ENCODE measurements at places on chromosomes 1 and 21.

- no peak for DNase-seq
Observed at GRCh38 chr1:29465755-29466154, 229.4 kb downstream of the PTPRU start.

DNA sequence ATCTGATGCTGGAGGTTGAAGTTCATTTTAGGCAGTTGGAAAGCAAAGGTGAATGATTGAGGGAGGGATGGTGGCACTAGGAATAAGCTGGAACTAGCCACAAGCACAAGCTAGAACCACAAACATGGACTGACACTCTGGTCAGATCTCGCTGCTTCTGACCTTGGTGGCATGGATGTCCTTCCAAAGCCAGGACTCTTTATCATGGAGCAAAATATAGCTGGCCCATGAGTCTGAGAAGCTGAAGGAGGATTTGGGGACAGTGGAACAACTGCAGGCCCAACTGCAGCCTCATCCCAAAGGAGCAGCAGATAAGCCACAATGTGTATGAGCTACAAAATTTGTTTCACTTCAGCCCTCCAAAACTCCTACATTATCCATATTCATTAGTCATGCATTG lies 35.5 kb downstream of the SRSF11 start:
- DNase-seq = no peak

DNA sequence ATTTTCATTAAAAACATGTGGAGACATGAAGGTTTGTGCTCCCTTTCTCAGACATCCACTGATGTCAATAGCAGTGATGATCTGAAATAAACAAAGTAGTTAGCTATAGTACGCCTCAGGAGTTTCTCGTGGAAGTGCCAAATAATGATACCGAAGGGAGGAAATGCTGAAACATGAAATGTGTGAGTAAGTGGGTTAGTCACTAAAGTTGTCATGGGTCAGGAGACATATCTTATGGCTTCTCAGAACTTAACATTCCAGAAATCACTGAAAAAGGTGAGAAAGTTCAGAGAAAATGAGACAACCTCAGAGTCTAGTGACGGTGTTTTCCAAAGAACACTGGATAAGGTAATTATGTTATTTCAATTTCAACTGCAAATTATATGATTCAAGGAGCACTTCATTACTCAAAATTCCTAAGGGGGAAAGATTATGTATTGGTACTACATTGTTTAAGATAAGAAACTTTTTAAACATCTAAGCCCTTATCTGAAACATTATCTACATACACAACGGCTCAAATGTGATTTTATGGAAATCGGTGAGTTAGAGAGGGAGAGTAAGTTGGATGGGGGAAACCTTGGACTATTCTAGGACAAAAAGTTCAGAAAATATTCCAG lies 20.6 kb downstream of the NIBAN1 start:
- no peak for DNase-seq

DNA sequence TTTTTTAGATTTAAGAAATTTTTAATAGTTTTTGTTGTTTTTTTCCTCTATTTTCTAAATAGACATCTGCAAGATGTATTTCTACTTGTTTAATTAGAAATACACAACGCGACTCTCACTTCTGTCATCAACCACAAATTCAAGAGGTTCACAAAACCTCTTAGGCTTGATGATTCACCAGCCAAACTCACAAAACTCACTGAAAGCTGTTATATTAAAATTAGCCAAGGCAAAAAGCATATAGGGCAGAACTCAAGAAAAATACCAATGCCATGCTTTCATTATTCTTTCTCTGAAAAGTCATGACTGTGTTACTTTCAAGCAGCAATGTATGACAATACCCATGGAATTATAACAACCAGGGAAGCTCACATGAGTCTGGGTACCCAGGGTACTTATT lies 487.0 kb upstream of the RGS18 start:
- DNase-seq = no peak

DNA sequence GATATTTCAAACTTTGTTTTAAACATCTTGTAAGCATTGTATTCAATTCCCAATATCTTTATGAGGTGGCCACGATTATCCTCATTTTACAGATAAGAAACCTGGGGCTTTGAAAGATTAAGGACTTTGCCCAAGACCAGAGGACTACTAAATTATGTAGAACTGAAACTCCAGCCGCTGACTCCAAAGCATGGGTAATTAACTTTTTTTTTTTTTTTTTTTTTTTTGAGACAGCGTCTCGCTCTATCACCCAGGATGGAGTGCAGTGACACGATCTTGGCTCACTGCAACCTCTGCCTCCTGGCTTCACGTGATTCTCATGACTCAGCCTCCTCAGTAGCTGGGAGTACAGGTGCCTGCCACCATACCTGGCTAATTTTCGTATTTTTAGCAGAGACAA lies 68.7 kb downstream of the ALG14 start:
- DNase-seq = no peak

DNA sequence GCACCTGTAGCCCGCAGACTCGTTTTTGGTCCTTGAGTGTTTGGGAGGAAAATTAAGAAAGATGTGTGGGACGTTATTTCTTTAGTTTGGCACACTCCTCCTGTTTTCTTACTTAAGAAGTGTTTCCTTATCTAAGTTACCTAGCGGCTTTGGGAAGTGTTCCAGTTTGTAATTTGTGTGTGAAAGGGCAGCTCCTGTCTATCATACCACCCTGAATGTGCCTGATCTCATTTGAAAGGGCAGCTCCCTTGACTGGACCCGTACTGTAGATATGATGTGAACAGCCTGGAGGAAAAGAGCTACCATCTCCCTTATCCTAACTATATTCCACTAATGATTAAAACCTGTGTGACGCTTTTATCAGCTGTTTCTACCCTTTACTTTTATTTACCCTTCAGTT lies 314.3 kb downstream of the CHRM3 start:
- DNase-seq = no peak

DNA sequence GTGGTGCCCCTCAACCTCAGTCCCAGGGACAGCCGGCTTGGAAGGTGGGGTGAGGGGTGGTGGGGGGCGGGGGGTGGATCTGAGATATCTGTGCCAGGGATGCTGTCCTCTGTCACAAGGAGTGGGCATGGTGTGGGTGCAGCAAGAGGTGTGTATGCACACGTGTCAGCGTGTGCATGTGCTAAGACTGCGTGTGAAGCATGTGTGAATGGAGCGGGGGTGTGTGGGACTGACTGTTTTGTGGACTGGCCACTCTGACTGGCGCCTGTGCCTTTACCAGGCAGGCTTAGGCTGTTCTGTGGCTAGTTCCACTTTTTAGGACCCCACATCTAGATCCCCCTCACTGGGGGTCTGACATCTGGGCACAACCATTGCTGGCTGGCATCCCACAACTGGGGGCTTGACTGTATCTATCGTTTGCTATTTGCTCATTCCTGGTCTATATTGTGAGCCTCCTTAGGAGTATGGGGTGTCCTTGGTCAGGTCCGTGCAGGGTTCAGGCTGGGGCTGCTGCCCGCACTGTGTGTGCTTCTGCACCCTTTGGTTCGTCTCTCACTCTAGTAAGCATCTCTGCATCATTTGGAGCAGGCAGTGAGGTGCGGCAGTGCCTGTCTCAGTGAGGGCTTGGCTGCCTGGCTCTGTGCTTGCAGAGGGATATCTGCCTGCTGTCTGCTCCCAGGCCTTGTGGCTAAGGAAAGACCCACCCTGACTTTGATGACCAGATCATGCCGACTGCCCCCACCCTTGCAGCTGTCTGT lies 1.9 kb downstream of the AMPD2 start:
- DNase-seq = no peak

DNA sequence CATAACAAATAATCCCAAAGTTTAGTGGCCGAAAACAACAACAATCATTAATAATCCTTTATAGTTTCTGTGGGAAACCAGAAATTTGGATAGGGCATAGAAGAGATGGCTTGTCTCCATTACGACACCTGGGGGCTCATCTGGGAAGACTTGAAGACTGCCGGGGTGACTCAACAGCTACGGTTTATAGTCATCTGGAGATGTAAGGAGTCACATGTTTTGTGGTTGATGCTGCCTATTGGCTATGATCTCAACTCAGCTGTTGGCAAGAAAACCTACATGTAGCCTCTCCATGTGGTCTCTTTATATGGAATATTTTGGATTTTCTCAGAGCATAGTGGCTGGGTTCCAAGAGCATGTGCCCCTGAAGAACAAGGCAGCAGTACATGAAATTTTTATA lies 29.3 kb upstream of the TSPAN2 start:
- no peak for DNase-seq

Data from CD4-positive, alpha-beta T cell treated with Interleukin-15 for 1 hour (primary cell).